Activated CD8-positive, alpha-beta memory T cell treated with anti-CD3 and anti-CD28 coated beads for 1 hour (primary cell): ENCODE measurements at places on chromosomes 13 and 19.

GRCh38 chr13:51000061-51000460, 90.5 kb downstream of the RNASEH2B start:
- DNase-seq: no peak

GRCh38 chr19:2300533-2300932, 7.4 kb downstream of the LINGO3 start:
- DNase-seq: no peak

- DNase-seq: no peak
Observed at GRCh38 chr19:14030997-14031718, 404 bp upstream of the IL27RA start.

- no peak for DNase-seq
Observed at GRCh38 chr13:80196756-80197155, 144.2 kb downstream of the SPRY2 start.

DNA sequence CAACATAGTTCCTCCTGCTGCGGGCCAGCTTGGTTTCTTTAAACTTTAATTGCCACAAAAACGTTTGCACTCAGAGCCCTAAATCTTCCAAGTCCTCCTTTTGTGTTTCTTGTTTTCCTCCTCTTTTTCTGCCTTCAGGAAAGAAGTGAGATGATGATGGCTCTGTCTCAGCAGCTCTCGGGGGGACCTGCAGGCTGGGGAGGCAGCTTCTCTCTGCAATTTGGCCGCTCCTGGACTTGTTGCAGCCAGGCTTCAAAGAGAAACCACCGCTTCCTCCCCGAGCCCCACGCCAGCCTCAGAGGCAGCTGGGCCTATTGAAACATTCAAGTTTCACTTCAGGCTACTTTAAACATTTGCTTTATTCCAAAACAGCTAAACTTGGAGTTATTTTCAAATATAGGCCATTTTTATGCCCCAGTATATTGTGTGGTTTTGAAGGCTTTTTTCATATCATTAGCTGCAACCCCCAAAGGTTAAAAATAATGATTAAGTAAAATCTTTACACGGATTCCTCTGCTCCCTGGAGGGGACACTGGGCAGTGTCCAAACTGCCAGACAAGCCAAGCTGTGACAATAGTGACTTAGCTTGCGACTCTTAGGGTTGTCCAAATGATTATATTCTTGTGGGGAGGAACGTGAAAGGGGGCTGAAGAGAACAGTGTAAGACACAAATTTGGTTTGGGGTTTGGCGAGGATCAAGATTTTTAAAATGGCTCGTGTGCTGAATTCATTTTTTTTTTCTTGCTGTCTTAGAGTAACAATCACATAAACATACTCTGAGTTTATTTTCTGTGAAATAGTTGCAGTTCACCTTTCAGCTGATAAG, 330.8 kb downstream of the DLEU7 start:
- peak; percentile 12 for DNase-seq

DNA sequence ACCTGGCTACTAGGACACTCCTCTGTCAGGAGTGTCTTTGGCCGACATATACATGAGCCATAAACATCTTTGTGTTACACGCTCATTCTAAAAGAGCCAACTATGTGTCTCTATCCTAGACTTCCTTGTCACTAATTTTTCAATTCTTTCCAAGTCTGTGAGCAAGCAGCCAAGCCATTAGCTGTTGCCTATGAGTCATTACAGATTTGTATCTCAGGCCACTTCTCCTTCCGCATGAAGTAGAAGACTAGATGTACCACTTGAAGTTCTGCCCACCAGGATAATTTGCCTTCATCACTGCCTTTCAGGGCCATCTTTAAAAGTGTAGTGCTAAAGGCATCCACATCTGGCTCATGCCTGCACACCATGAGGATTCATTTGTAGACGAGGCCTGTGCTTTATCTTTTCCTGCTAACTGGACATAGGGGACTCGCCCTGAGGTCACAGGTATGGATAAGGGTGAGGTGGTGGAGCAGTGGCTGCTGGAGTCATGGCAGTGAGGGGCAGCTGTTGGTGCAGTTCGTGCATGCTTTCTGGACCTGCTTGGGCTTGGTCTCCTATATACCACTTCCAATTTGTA, 126.1 kb upstream of the KL start:
- no peak for DNase-seq

DNA sequence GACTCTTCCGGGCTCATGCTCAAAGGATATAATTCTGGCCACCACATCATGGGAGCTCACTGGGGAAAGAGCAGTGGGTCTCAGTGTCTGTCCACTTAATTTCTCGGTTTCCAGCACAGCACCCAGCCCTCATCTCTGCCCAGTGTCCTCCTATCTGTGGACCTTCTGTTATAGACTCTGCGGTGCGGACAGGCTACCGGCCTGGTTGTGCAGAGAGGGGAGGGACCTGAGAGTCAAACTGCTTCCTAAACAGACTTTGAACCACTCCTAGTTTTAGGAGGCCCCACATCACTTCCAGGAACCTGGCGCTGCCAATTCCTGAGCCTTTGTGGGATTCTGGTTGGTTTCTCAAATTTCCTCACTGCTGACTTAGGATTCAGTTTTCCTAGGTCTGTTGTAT, 59.8 kb upstream of the MED4 start:
- no peak for DNase-seq

DNA sequence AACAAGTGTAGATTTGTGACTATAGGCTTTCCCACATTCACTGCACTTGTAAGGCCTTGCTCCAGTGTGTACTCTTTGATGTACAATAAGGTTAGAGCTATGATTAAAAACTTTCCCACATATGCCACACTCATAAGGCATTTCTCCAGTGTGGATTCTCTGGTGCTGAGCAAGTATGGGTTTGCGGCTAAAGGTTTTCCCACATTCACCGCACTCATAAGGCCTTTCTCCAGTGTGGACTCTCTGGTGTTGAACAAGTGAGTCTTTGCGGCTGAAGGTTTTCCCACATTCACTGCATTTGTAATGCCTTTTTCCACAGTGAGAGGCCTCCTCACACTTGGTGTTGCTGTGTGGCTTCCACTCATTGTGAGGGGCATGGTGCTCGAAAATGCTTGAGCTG, 3.7 kb downstream of the ZNF772 start:
- no peak for DNase-seq

DNA sequence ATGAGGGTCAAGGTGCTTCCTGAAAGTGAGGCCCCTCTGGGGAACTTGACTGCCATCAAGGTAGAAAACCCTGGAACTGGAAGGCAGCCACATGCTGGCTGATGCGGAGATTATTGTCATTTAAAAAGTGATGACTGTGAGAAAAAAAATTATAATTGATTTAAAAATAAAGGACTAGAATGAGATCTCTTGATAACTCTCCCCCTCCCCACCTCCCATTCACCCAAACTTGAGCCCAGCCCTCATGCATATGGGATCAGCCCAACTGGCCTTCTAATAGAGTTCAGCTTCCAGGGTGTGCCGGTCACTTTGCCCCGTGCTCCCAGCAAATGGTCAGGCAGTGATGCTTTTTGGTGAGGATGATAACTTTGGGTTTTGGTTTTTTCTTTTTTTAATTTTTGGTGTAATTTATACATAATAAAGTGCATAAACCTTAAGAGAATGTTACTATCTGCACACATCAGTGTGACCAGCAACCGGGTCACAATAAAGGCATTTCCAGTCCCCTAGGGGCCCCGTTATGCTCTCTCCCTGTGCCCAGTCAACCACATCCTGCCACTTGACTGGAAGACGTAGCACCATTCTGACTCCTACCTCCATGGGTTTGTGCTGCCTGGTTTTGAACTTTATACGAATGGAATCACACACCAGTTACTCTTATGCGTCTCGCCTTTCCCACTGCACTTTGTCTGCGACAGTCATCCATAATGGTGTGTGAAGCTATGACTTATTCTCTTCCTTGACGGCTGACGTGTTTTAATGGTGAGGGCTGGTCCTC, 187.9 kb downstream of the USP12 start:
- no peak for DNase-seq
